ENCODE measurements at places on chromosomes 12 and 14.

- no peak for DNase-seq
Observed at GRCh38 chr12:5621329-5621728, 189.4 kb downstream of the NTF3 start.

DNA sequence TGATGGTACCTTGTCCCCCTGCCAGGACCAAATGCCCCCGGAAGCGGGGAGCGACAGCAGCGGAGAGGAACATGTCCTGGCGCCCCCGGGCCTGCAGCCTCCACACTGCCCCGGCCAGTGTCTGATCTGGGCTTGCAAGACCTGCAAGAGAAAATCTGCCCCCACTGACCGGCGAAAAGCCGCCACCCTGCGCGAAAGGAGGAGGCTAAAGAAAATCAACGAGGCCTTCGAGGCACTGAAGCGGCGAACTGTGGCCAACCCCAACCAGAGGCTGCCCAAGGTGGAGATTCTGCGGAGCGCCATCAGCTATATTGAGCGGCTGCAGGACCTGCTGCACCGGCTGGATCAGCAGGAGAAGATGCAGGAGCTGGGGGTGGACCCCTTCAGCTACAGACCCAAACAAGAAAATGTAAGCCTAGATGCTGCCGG lies 410 bp downstream of the MYF6 start:
- DNase-seq = no peak

- DNase-seq = no peak
Observed at GRCh38 chr12:95767703-95768102, 22.9 kb downstream of the NTN4 start.

- DNase-seq = no peak
Observed at GRCh38 chr14:101814934-101815333, 53.4 kb downstream of the PPP2R5C start.

GRCh38 chr12:105289114-105289904 lies 41.2 kb upstream of the C12orf75 start:
- DNase-seq = no peak

GRCh38 chr12:25550186-25550585 lies 2.9 kb downstream of the LMNTD1 start:
- DNase-seq = no peak

- no peak for DNase-seq
Observed at GRCh38 chr12:8678661-8679111, 16.1 kb upstream of the MFAP5 start.

- no peak for DNase-seq
Observed at GRCh38 chr12:98939350-98939749, 294.3 kb downstream of the APAF1 start.

DNA sequence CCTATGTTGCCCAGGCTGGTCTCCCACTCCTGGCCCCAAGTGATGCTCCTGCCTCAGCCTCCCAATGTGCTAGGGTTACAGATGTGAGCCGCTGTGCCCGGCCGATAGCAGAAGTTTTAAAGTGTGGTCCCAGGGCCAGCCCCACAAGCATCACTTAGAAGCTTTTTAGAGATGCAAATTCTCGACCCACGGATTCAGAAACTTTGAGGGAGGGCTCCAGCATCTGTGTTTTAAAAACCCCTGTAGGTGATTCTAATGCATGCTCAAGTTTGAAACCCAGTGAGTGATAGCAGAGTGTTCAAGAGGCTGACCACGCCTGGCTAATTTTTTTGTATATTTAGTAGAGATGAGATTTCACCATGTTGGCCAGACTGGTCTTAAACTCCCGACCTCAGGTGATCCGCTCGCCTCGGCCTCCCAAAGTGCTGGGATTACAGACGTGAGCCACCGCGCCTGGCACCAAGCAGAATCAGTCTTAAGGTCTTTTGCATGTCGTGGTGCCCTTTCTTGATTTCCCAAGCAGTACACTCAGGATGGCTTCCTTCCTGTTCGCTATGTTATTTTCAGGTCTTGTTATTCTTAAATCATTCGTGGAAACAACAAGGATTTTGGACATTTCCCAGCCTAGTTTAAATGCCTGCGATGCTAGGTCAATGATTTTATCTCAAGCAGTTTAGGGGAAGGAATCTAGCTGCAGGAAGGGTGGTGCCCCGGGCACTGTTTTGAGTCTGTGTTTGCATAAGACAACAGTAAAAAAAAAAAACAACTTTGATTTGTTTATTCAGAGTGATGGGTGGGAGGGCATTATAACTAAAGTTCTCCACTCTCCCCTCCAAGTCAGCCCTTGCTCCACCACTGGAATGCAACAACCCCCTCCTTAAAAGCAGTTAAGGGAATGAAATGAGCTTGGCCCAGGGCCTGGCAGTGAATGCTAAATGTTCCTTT lies 9.2 kb upstream of the RILPL2 start:
- no peak for DNase-seq

DNA sequence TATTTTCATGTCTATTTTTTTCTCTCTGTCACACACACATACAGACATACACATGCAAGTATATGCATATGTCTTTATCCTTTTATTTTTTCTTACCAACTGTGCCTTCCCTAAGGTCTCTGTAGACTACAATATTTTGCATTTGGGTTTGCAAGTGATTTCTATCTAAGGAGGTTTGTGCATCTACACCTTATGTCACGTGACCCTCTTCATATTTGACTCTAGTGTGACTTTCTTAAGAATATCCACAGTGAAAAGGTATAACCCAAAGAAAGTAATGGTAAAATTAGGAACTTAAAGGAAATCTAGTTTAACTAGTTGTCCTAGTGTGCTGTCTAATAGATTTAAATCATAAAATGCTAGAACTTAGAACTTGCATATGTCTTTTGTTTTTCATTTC lies 298.8 kb upstream of the LRIG3 start:
- DNase-seq = no peak

DNA sequence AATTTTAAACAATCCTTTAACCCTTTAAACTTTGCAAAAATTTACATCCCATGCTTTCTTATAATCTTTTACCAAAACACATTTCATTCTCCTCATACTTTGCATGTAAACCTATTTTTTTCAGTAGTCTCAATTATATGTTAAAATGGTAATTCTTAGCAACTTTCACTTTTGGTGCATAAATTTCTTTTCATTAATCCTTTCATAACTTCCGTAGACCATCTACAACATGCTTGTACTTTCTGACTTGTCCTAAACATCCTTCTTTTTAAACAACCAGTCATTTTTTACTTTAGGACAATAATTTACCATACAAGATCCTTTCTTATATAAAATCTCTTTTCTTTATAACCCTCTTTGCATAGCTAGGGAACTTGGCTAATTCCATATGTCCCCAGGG lies 19.5 kb downstream of the CCDC91 start:
- DNase-seq = no peak

GRCh38 chr14:104641753-104642539 lies 37.4 kb upstream of the TMEM179 start:
- no peak for DNase-seq

- no peak for DNase-seq
Observed at GRCh38 chr12:48486679-48487078, 4.4 kb downstream of the C12orf54 start.

GRCh38 chr12:5518584-5519365 lies 86.9 kb downstream of the NTF3 start:
- no peak for DNase-seq

- DNase-seq = no peak
Observed at GRCh38 chr12:111429828-111430432, 24.2 kb downstream of the SH2B3 start.

DNA sequence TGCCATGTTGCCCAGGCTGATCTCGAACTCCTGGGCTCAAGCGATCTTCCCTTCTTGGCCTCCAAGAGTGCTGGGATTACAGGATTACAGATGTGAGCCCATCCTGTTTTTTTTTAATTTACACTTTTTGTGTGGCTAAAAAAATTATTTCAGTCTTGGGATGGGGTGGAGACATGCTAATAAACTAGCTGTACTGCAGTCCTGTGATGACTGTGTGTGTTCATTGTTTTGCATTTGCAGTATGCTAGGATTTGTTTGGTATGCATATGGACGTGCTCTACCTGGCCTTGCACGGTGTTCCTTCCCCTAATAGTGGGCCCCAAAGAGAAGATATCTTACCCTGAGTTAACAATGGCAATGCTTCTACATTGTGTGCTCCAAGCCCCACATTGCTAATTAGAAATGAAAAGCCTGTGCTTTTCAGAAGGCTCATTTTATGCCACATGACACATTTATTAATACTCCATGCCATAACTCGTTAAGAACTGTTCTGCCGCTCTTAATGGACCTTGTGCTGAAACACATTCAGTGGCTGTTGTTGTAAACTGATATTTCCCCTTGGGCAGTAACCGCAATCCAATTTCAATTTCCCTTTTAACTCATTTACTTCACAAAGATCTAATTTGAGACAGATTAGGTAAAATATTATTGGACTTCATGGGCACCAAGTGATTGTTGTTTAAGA lies 86.4 kb downstream of the SCN8A start:
- DNase-seq = no peak

- no peak for DNase-seq
Observed at GRCh38 chr12:30178916-30179315, 395.2 kb upstream of the TMTC1 start.

DNA sequence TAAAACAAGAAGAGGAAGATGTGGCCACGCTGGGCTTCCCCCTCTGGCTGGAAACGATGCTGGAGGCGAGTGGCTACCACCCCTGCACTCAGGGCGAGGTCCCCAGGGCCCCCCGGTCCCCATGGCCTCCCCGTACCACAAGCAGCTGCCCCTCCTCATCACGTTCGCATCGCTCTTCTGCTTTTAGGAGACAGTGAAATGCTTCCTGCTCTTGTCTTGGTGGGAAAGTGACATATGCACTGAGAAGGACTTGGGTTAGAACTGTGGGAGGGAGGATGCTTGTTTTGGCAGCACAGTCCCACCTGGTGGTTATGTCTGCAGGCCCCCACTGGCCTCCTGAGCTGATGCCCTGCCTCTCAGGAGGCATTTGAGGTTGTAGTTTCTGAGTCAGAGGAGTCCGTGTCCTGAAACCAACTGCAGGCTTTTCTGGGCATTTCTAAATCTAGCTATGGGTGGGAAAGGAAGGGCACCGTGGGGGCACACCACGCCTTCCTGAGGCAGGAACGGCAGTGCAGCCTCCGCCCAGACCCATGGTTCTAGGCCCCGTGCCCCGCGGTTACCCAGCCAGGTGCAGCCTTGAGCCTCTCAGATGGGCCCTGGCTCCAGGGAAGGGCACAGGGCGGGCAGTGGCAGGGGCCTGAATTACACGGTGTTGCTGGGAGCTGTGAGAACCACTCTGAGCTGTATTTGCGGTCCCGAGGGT lies 139.3 kb downstream of the ADGRD1 start:
- DNase-seq = no peak

DNA sequence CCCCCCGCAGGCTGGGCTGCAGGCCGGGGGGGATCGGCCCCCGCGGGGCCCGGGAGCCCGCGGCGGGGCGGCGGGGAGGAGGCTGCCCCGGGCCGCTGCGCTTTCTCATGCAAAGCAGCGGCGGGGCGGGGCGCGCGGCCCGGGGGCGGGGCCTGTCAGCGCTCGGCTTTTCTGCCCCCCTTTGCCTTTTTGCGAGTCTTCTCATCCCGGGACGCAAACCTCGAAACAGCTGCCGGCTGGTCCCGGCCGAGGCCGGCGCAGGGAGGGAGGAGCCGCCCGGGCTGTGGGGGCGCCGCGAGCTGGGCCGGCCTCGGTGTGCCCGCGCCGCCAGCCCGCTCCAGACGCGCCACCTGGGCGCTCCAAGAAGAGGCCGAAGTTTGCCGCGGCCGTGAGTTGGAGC lies at the start of gene FZD10:
TSS of gene FZD10 (plus strand) at position 198 of the 400 bp plus-strand sequence. CDS start 479 bp downstream, outside the sequence.
- no peak for DNase-seq

DNA sequence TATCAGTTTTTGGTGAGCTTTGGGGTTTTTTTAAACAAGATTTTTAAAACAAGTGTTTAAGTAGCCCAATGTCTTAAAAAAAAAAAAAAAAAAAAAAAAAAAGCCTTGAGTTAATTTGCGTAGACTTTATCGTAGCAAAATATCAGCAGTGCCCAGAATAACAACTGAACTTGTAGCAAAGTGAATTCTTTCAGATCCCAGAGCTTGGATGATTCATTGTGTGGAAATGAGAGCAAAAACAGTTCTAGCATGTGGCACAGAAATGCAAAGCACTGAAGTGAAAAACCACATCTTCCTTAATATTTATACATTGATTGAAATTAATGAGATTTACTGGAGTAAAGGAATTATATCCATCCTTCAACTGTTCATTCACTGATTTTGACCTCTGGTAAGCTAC lies 258.1 kb downstream of the EGLN3 start:
- DNase-seq = no peak

GRCh38 chr12:101685092-101685491 lies 12.3 kb upstream of the CHPT1 start:
- DNase-seq = no peak

DNA sequence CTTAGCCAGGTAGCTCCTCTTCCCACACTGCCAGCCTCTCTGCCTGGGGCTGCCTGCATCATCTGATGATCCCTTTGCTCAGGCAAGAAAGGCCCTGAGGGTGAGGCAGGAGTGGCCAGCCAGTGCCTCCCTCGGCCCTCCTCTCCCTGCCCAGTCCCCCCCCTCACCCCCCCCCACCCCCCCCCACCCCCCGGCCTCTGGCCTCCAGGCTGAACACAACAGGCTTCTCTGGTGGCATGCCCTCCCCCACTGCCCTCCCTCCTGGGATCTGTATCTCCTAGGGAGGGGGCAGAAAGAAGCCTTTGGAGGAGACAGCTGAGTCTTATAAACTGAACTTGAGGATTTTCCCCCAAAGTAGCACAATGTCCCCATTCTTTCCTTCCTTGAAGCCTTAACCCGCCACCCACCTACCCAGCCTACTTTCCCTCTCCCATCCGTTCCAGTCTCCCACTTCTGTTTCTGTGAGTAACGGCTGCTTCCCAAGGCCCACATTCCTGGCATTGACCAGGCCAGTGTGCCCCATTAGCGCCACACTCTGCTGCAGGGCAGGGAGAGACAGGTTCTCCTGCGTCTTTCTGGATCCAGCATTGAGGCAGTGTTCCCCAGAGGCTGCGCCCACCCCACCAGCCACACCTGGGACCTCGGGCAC lies 82.1 kb downstream of the B4GALNT3 start:
- DNase-seq = no peak

GRCh38 chr12:120590741-120591407 lies 9.7 kb upstream of the POP5 start:
- DNase-seq = no peak

GRCh38 chr14:32567543-32568384 lies 238.7 kb downstream of the AKAP6 start:
- DNase-seq = no peak

DNA sequence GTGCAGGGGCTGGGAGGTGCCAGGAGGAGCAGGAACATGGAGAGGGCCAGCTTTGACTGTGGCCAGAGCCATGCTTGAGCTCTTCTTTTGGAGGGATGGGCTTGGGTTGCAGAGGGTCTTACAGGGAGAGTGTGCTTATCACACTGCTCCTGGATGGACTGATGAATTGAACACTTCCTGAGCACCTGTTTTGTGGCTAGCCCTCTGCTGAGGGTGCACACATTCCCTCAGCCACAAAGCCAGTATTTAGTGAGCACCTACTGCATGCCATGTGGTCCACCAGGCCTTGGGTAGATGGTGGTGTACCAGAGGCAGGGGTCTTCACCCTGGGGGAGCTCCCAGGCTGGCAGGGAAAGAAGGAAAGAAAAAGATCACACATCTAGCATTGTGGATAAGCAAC lies 118.9 kb downstream of the SLC25A47 start:
- no peak for DNase-seq

DNA sequence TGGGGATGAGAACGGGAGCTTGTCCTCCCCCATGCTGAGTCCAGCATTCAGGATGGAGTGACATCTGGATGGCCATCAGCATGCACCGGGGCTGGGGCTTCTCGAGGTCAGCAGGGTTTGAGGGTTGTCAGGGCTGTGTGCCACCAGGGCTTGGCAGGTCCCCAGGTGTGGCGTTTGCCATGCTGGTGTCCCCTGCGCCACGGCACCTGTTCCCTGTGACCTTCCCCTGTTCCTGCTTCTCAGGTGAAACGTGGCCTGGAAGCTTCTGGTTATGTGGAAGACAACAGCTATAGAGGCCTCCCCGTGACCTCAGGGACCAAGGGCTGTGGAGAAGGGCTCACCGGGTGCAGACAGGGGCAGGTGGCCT lies 152.4 kb downstream of the KIF26A start:
- DNase-seq = no peak
